ENCODE measurements at places on chromosomes 5 and 9.

DNA sequence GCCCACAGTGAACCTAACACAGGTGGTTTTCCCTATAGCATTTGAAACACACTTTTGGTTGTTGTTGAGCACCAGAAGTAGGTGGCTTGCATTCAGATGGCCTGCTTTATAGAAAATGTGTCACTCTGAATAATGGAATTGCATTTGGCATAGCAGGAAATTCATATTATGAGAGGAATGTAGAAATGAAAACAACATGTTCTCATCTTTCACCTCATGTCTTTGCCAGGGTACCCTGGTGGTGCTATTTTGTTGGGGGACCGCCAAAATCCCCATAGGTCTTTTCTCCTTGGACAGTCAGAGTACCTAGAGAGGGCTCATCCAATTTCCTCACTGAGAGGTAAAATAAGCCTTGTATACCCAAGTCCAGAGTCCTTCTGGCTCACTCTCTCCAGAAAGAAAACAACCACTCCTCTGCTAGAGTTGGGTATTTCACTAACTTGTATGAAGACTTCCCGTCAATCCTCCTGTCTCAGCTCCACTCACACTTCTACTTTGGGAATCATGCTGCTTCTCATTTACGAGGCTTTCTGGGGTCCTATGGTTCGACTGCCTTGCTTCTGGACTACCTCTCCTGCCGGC lies 67.4 kb downstream of the MRPS27 start:
- DNase-seq, result no peak

DNA sequence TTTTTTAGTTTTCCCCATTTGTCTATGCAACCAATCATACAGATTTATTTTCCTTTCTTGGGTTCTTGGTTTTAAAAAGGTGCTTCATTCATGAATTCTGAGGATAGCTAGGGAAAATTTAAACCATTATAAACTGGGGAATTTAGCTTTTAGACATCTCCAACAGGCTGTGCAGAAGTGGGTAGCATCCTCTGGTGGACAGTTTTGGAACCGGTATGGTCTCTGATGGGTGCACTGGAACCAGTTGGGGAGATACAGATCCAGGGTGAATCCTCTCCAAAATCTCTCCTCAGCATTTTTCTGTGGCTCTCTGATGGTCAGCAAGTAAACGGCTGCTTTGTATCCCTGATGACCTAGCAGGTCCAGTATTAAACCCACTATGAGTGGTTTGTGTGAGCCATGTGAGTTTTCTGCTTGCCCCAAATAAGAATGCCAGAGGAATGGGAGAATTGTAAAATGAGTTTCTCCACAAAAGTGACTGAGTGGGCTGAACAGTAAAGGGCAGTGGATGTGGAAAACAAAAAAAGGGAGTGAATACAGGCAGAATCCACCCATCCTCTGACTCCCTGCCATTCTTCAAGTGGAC lies 9.1 kb upstream of the DNAJC25 start:
- DNase-seq, result peak; percentile 62

GRCh38 chr9:114499528-114499927 lies 5.7 kb downstream of the WHRN start:
- no peak for DNase-seq

- DNase-seq, result no peak
These were observed 60.6 kb upstream of the ABCA1 start for GRCh38 chr9:104988539-104988938.

GRCh38 chr5:53262348-53262970 lies 152.9 kb upstream of the MOCS2 start:
- no peak for DNase-seq

GRCh38 chr9:93218671-93219420 lies 34.9 kb downstream of the WNK2 start:
- DNase-seq, result no peak

DNA sequence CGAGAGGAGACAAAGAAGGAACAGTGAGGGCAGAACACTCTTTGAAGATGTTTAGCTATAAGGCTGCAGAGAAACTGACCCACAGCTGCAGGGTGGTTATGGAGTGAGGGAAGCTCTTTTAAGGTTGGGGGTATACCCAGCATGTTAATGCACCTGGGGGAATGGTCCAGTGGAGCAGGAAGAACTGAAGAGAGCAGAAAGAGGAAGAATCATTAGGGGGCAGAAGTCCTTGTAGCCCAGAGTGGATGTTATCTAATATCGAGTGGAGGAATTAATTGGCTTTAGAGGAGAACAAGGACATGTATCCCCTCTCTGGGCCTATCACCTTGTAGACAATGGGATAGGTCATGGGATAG lies 7.7 kb downstream of the IL4 start:
- DNase-seq, result no peak

GRCh38 chr9:115306865-115307264 lies 188.9 kb upstream of the TNC start:
- no peak for DNase-seq

DNA sequence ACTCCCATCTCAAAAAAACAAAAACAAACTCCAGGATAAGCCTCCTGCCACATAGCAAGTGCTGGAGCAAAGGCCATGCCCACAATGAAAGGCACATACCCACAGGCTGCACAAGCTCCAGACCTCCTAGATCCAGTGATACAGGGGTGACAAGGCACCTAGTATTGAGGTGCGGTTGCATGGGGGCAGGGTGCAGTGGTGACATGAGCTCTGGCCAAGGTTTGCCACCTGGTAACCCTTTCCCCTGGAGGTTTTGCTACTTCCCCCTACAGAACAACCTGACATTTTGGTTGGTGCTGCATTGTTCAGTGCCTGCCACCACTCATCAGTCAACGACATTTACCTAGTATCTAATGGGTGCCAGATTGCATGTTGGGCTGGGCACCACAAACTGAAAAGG lies 14.5 kb downstream of the CDKN2AIPNL start:
- no peak for DNase-seq

All from umbilical cord (tissue), 2 donors.